ENCODE measurements at places on chromosomes 2 and 18.

DNA sequence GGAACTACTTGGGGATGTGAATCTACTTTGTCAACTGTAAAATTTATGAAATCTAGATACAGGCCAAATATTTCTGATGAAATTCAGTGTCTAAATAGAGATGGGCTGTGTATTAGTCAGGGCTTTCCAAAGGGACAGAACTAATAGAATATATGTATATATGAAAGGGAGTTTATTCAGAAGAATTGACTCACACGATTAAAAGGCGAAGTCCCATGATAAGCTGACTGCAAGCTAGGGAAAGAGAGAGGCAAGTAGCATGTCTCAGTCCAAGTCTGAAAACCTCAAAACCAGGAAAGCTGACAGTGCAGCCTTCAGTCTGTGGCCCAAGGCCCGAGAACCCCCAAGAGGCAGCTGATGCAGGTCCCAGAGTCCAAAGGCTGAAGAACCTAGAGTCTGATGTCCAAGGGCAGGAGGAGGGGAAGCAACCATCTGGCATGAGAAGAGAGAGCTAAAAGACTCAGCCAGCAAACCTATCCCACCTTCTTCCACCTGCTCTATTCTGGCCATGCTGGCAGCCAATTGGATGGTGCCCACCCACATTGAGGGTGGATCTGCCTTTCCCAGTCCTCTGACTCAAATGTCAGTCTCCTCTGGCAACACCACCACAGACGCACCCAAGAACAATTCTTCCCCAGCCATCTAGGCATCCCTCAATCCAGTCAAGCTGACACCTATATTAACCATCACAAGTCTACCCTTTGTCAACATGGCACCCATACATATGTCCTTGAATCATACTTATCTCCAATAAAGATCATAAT is 29.3 kb upstream of the MEX3C start:
- no peak for DNase-seq

- DNase-seq, result no peak
Measured at GRCh38 chr2:32484937-32485336, 128.1 kb downstream of the BIRC6 start.

DNA sequence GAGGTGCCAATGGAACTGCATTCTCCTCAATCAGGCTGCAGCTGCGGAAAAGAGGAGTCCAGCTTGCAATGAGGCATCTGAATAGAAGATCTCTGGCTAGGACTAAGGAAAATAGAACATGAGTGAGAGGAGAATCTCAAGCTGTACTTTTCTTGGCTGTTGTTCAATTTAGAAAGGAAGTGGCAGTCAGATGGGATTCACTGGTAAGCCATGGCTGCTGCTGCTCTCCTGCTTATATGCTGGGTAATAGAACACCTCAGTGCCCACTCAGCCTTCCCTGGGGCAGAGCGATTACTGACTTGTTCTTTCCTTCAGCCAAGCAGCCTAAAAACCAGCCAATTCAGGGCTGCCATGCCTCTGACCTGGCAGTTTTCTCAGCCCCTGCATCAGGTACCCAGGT is 17.6 kb upstream of the CHST9 start:
- DNase-seq, result no peak

- no peak for DNase-seq
Measured at GRCh38 chr2:68784915-68785314, 50.3 kb downstream of the ARHGAP25 start.

DNA sequence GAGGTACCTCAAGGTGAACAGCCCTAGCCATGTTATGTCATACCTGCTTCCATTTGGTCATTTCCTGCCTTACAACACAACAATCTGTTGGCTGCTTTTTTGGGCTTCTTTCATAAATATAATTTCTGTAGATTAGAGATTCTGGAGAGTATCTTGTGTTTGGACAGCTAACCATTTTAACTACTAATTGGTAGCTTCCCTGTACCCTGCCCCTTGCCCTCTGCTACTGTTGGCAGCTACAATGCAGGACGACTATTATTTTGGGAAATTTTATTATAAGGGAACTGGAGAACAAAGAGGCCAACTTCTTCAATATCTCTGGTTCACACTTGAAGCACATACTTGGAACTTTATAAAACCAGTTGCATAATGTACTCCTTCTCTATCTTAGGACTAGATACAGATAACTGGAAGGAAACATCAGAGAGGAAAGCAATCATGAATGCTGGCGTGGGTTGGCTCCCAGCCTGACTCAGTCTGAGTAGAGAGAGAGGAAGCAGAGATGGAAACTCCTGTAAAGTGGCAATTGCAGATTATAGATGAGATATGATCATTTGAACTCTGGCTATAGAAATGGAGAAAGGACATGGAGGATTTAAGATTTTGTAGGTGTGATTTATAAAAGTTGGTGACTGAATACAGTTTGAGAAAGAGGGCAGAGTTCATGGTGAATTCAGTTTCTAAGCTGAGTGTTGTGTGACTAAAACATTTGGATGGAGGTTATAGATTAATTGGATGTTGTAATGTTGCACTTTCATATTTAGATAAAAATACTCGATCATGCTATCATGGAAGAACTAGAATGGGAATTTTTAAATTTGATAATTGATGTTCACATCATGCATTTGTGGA is 74.5 kb downstream of the MDH1 start:
- DNase-seq, result no peak
